ENCODE measurements at places on chromosomes 5 and 9. TPM values are rescaled to one million over a fixed set of nuclear protein-coding genes. Genes with fewer than 3 reads are reported as not detected.

DNA sequence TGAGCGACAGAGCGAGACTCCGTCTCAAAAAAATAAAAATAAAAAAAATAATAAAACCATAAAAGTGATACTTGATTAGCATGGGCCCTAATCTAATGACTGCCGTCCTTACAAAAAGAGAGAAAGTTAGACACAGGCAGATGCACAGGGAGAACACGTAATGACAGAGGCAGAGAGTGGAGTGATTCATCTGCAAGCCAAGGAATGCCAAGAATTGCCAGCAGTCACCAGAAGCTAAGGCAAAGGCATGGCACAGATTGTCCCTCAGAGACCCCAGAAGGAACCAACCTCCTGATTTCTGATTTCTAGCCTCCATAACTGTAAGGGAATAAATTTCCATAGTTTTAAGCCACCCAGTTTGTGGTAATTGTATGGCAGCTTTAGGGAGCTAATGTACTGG lies 79.6 kb upstream of the FREM1 start:
- no peaks in the 10 kb centered on the region for H3K4me1 ChIP-seq
- H3K36me3 ChIP-seq: no peaks in the 10 kb centered on the region
- no peak overlapping the region for H3K4me3 ChIP-seq
- DNase-seq: no peak

DNA sequence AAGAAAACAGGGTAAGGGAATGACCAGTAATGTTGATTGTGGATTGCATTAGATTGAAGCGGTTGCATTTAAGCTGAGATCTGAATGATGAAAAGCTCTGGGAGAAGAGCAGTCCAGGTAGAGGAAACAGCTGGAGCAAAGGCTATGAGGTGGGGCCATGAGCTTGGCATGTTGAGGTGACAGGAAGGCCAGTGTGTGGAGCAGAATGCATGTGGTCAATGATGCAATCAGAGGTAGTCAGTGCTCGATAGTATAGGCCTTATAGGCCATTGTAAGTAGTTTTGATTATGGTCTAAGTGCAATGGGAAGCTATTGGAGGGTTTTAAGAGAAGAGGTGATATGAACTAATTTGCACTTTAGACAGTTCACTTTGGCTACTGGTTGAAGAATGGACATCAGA lies 270.4 kb downstream of the ARHGAP26 start:
- peaks cover 31% of the 10 kb centered on the region for H3K4me1 ChIP-seq
- H3K4me3 ChIP-seq: no peak overlapping the region
- no peak for DNase-seq

DNA sequence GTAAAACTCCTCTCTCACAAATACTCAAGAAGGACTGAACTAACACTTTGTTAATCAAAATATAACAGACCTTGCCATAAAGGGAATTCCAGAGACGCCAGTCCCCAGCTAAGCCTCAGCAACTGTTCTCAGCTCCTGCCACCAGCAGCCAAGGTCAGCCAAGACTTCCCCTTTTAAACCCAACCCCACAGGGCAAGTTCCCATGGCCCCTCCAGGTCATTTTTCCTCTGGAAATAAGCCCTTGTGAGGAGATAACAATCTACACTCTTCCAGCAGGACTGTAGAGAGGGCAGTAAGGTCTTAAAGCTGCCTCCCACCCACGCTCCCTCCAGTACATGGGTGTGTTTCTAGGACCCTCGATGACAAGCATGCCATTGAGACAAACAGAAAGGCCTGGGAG lies 78.3 kb downstream of the DPYSL3 start:
- no peak overlapping the region for H3K4me3 ChIP-seq
- no peaks in the 10 kb centered on the region for H3K36me3 ChIP-seq
- H3K27ac ChIP-seq: no peak overlapping the region
- H3K4me1 ChIP-seq: no peaks in the 10 kb centered on the region
- DNase-seq: no peak
- H3K27me3 ChIP-seq: no peaks in the 10 kb centered on the region

ADAMTS2 gene
- polyA plus RNA-seq: 0.02 TPM

GPR150 gene
- polyA plus RNA-seq: 0.16 TPM

CARD9 gene
- 1.8 TPM for polyA plus RNA-seq

Data from GM12878 (cell line).